H4 (cell line): ENCODE measurements at places on chromosomes 12 and 14. TPM values are rescaled to one million over a fixed set of nuclear protein-coding genes. Genes with fewer than 3 reads are reported as not detected.

Gene SPATA7
- 7.4 and 11.0 TPM in 2 replicates for total RNA-seq

Gene PAH
- total RNA-seq = 0.31 and 0.37 TPM in 2 replicates

Gene MYH6
- total RNA-seq = not detected in 2 replicates

Gene PSMC6
- total RNA-seq = 153 and 175 TPM in 2 replicates

Gene PRB2
- total RNA-seq = not detected in 2 replicates

Gene GPR135
- 0.70 and 2.1 TPM in 2 replicates for total RNA-seq

Gene DLGAP5
- 60.1 and 74.7 TPM in 2 replicates for total RNA-seq

Gene NAV3
- total RNA-seq = 3.6 and 9.6 TPM in 2 replicates

Gene DIO3
- total RNA-seq = not detected in 2 replicates

Gene PPP4R4
- total RNA-seq = 3.3 and 3.8 TPM in 2 replicates

Gene KLRB1
- not detected in 2 replicates for total RNA-seq

Gene GPD1
- total RNA-seq = 0.25 TPM in 1 of 2 replicates, not detected in the other

Gene TAS2R7
- total RNA-seq = not detected in 2 replicates

Gene RNASE2
- not detected in 2 replicates for total RNA-seq

Gene P2RX2
- not detected in 2 replicates for total RNA-seq

Gene AKAP3
- 1.4 and 1.9 TPM in 2 replicates for total RNA-seq

Gene KCNMB4
- total RNA-seq = 0.90 and 1.5 TPM in 2 replicates

Gene LIN7A
- total RNA-seq = 1.2 and 3.9 TPM in 2 replicates
